ENCODE measurements at places on chromosomes 1 and 21.

DNA sequence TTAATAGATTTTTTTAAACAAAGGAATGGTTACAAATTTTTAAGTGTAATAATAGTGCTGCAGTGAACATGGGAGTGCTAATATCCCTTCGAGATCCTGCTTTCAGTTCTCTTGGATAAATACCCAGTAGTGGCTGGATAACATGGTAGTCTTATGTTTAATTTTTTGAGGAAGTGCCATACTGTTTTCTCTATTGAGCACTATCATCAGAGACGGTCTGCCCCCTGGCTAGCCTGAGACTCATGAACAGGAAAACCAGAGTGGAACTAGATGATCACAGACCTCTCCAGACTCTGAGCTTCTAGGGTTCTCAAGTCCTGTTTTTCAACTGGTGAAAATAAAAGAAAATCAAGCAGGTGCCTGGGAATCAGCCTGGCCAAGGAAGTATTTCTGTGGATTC lies 97.3 kb upstream of the MARK1 start:
- no peak for DNase-seq

DNA sequence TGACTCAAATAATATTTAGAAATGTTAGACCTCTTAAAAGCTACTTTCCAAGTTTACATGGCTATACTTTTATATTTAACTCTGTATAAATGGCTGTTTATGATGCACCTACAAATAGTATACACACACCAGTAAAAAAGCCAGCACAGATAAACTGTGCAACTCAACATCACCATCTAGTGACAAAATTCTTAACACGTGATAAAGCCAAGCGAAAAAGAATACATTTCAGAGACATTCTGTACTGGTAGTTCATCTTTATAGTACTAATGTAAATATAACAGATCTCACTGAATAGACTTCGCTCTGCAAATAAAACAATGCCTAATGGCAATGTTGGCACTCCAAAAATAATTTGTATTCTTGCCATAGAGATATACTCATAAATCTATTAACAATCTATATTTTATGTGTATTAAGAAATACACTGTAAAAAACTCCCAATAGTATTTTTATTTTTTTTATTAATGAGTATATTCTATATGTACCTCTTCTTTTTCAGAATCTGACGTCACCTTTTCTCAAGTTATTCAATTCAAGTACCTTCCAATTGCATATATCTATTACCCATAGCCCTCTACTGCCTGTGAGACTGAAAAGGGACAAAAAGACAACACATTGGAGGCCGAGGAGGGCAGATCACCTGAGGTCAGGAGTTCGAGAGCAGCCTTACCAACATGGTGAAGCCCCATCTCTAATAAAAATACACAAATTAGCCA lies 100.2 kb downstream of the DPYD start:
- no peak for DNase-seq

GRCh38 chr1:46131712-46132528 lies 509 bp downstream of the PIK3R3 start:
- DNase-seq = peak; percentile 30

- no peak for DNase-seq
Observed at GRCh38 chr21:18218331-18218730, 26.3 kb upstream of the CHODL start.

DNA sequence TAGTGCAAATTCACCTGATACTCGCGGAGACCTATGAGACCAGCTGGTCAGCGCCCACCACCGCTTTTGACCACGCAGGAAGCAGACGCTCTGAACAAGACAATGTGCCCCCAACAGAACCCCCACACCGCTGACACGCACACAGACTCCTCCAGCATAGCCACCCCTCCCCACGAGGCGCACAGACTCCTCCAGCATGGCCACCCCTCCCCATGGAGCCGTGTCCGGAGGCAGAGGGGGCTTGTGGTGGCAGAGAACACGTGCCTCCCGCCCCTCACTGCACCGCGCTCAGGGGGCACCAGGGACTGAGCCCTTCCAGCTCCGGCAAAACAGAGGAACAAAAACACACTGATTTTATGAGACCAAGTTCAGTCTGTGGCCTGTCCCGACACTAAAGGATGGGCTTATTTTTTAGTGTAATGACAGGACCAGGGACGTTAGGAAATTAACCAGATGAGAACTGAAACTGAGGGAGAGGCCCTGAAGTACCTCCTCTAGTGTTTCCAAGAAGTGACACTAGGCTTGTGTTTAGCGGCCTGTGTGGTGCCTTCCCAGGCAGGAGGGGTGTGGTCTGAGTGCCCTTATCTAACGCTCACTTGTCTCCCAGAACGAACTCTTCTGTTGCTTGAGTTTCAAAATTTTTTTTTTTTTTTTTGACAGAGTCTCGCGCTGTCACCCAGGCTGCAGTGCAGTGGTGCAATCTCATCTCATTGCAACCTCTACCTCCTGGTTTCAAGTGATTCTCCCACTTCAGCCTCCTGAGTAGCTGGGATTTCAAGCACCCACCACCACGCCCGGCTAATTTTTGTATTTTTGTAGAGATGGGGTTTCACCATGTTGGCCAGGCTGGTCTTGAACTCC lies 10.0 kb upstream of the AGPAT3 start:
- DNase-seq = no peak

DNA sequence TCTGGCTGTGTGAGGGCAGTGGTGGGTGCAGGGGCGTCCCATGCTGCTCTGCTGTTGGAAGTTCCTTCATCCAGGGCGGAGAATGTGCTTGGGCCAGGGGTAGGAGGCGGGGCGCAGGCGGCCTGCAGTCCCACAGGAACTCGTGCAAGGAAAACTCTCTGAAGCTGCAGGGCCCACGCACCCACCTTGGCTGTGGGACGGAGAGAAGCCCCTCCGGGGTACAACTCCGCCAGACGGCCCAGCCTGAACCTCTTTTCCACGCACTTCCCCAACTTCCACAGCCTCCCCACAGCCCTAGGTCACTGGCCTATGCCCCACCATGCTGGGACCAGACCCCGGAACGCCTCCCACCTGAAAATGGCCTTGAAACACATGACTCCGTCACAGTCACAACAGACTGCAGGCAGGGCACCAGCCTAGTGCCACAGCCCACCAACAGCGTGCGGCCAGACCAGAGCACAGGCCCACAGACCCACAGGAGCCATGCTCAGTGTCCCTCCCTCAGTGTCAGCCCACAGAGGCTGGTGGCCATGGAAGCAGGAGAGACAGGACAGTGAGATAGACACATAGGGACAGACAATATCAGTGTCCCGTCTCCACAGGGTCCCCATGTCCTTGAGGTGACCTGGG lies 47.8 kb downstream of the WNT9A start:
- DNase-seq = peak; percentile 18

DNA sequence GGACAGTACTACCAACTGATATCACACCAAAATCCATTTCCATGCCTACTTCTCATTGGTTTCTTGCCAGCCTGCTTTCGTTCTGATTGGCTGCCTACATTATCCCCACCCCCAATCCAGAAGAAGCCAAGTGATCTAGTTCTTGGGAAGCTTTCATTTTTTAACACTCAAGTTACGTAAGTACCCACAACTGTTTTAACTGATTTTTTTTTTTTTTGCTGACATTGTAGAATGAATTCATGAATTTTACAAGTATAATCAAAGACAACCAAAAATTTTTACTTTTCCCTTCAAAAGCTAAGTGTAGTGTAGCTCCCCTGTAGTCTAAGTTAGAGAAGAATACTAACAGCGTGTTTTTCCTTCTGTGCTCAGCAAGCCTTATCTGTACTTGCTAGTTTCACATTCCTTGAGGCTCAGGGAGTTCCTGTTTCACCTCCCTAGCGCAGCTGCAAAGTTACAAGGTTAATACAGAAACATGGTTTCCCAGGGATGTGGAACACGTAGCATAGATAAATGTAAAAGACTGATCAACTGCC lies at the start of gene SLC9C2:
Gene SLC9C2 (minus strand): TSS at position 17 of the 536 bp plus-strand sequence. CDS start 1,296 bp downstream, outside the sequence.
- DNase-seq = no peak

GRCh38 chr1:17485281-17485680 lies 45.8 kb upstream of the RCC2 start:
- peak; percentile 33 for DNase-seq

GRCh38 chr21:25362375-25363267 lies 244.7 kb downstream of the MRPL39 start:
- no peak for DNase-seq

DNA sequence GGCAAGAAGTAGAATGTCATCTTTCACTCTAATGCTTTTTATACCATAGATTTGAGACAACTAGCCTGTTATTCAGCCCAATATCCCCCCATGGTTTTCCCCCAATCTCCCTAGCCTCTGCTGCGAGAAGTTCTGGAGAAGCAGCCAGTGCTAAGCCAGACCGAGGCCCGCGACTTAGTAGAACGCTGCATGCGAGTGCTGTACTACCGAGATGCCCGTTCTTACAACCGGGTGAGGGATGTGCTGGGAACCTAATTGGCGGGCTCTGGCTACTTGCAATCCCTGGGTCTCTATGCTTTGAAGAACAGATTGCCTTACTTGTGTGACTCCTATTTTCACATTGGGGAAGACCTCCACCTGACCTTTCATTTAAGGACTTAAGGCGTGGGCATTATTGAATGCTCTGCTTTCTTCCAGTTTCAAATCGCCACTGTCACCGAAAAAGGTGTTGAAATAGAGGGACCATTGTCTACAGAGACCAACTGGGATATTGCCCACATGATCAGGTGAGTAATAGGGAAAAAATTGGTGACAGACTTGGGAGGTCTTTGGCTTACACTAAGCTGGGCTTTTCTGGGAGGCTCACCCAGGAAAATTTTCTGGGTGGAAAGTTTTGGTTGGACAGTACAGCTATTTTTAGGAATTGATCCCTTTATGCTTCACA lies 1.9 kb downstream of the PSMB4 start:
- no peak for DNase-seq

DNA sequence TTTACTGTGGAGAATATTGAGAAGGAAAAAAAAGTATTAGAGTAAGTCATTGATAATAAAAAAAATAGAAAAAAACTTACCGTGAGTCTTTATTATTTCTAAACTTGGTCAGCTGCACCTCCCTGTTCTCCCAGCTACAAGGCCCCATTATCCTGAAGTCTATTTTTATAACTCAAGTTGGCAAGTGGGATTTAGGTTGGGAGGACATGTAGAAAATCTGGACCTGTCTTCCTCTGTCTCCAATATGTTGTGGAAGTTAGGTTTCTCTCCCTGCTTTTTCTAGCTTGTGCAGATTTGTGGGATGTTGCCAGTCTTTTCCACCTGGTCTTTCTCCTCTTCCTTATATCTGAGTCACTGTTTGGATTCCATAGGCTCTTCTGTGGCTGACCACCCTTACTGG lies 361.4 kb downstream of the HLX start:
- no peak for DNase-seq

GRCh38 chr1:12173631-12174121 lies 6.9 kb downstream of the TNFRSF1B start:
- no peak for DNase-seq

DNA sequence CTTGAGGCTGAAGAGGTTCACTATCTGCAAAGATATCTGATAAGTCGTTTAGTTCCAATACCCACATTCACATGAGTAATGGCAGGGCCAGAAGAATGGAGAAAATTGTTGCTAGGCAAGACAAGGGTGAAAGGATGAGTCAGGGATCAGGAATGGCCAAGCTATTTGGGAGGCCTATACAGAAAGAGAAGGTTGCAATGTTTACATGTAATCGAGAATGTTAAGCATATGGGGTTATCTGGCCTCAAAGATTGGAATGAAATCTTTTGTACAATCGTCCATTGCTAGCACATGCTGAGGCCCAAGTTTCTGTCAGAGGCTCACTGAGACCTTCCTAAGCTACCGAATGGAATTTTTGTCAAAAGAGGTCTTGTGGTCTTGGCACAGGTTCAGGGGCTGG lies 299.9 kb upstream of the PLD5 start:
- DNase-seq = no peak

DNA sequence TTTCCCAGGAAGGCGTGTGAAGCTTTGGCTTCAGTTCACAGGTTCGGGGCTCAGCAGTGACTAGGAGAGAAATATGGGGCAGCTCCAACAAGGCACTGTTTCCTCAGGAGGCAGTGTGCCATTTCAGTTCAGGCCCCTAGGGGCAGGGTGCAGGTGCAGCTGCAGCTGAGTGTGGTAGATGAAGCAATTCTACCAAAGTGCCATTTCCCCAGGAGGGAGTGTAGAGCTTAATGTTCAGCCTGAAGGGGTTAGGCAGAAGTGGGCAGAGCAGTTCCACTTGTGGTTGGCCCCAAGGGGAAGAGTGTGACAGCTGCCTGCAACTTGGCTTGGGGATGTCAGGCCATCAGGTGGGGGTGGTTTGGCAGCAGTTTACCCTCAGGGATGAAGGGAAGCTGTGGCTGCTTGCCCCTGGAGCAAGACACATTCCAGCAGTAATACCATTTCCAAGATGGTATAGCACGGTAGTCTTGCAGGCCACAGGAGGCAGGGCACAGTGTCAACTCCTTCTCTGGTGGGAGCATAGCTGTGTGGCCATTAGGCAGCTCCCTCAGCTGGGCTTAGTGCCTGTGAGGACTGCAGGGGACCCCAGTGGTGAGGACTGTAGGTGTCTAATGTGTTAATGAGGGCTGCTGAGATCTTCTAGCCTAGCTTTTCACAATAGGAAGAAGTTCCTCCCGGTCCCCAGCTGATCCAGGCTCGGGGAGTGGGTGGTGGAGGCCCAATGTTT lies 34.7 kb downstream of the RGSL1 start:
- DNase-seq = peak; percentile 49

DNA sequence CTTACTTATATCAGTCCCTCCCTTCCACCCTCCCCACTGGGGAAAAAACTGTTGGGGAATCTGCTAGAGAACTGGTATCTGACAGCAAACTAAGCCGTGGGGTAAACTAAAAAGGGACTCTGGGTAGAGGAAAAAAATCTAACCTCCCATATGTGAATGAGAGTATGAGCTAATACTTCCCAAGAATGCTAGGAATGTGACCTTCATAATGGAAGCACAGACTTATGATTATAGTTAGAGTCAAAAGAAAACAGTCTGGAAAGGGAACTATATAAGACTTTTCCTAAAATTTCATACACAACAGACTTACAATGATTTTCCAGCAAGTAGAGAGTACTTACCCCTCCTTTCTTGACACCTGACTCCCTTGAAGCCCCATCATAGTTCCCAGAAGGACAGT lies 23.0 kb upstream of the RBBP5 start:
- DNase-seq = no peak

DNA sequence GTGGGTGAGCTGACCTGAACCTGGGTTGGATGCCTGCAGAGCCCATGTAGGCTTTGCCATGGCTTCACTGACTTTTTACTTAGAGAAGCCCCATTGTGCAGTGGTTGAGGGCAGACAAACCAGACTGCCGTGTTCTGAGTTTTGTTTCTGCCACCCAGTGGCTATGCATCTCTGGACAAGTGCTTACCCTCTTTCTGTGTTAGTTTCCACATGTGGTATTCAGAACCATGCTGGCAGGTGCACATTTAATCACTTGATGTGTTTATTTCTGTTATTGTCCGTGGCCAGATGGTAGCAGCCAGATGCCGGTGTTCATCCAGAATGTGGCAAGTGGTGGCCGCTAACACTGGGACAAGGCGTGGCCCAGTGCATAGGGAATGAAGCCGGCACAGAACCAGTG lies 10.3 kb upstream of the PTPN7 start:
- no peak for DNase-seq

DNA sequence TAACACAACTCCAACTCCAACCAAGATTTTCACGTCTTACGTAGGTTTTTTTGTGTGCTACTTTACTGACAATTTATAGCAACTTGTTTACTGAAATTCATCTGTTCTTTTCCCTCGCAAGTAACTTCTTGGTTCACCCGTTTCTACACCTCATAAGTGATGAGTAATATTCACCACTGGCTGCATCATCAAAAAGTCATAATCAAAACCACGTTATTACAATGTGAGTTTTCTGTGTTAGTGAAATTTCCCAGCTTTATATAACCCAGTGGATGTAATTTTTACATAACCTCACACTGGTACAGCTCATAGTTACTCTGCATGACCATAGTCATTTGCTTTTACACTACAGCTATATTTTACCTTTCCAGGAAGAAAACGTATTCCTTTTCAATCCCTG lies 401.1 kb upstream of the LYPLAL1 start:
- DNase-seq = no peak
